ENCODE measurements at places on chromosomes 6 and 20. TPM values are rescaled to one million over a fixed set of nuclear protein-coding genes. Genes with fewer than 3 reads are reported as not detected.

Gene BPHL
- 15.8 TPM for total RNA-seq

Gene CCN6
- total RNA-seq = not detected

Gene ADGRG6
- 12.1 TPM for total RNA-seq

Gene TOX2
- total RNA-seq = 17.7 TPM

Gene PTPRT
- not detected for total RNA-seq

Gene GPR63
- 0.47 TPM for total RNA-seq

Gene FOXP4
- total RNA-seq = 5.5 TPM

Gene CNBD2
- 2.5 TPM for total RNA-seq

Gene LRRN4
- 1.0 TPM for total RNA-seq

Gene LY86
- not detected for total RNA-seq

Gene LHFPL5
- not detected for total RNA-seq

Gene PHF1
- 24.5 TPM for total RNA-seq

Gene HDGFL1
- not detected for total RNA-seq

Gene RNF39
- not detected for total RNA-seq

Gene GJA1
- total RNA-seq = 110 TPM

Gene MYL9
- 230 TPM for total RNA-seq

Gene CAP2
- 20.9 TPM for total RNA-seq

Gene MCCD1
- total RNA-seq = not detected

Gene CDH4
- 0.82 TPM for total RNA-seq

Gene OPN5
- total RNA-seq = not detected

Gene KCNK16
- total RNA-seq = not detected

Gene WTAP
- 52.9 TPM for total RNA-seq

Gene MUC22
- total RNA-seq = not detected

Gene CNR1
- 8.3 TPM for total RNA-seq

Gene ZFAND3
- 37.0 TPM for total RNA-seq

Gene SPATA25
- total RNA-seq = 1.6 TPM

Gene PSMB9
- total RNA-seq = 11.1 TPM

Gene BPIFB2
- total RNA-seq = not detected

Gene EYA2
- total RNA-seq = 0.94 TPM

Gene HMGCLL1
- total RNA-seq = not detected

Gene APCDD1L
- 3.7 TPM for total RNA-seq

Gene PI3
- total RNA-seq = not detected

Gene CTCFL
- 0.23 TPM for total RNA-seq

Gene KCNS1
- 1.4 TPM for total RNA-seq

Gene RNASET2
- total RNA-seq = 24.5 TPM

Gene EBF4
- total RNA-seq = 1.7 TPM

Gene RAB32
- 95.8 TPM for total RNA-seq

Gene MATN4
- total RNA-seq = not detected

Gene SNPH
- 4.4 TPM for total RNA-seq

Gene TMEM170B
- 0.26 TPM for total RNA-seq

Gene RALGAPA2
- total RNA-seq = 6.0 TPM

Gene RBM12
- total RNA-seq = 21.0 TPM

Gene HLA-G
- not detected for total RNA-seq

Gene ADGRB3
- 2.3 TPM for total RNA-seq

Gene VSX1
- total RNA-seq = not detected

Gene MROH8
- 1.5 TPM for total RNA-seq

Gene DACT2
- total RNA-seq = 31.7 TPM

Gene SLPI
- 19.5 TPM for total RNA-seq

Gene FNDC1
- total RNA-seq = 0.17 TPM

Gene ARHGAP40
- total RNA-seq = not detected

Gene PGC
- not detected for total RNA-seq

Gene EYA4
- total RNA-seq = not detected

Gene MBOAT1
- 2.0 TPM for total RNA-seq

Gene BTBD3
- 15.5 TPM for total RNA-seq

Gene TSHZ2
- 16.3 TPM for total RNA-seq

Gene EPB41L1
- total RNA-seq = 28.2 TPM

Gene TAGAP
- not detected for total RNA-seq

Gene DDO
- 1.3 TPM for total RNA-seq

Measured in pericardium fibroblast (primary cell).